Posterior cingulate gyrus (tissue), 11 donors: ENCODE measurements at places on chromosomes 16 and 17.
A peak's percentile ranks its signal among the peaks of the same experiment; 100 is the strongest.

DNA sequence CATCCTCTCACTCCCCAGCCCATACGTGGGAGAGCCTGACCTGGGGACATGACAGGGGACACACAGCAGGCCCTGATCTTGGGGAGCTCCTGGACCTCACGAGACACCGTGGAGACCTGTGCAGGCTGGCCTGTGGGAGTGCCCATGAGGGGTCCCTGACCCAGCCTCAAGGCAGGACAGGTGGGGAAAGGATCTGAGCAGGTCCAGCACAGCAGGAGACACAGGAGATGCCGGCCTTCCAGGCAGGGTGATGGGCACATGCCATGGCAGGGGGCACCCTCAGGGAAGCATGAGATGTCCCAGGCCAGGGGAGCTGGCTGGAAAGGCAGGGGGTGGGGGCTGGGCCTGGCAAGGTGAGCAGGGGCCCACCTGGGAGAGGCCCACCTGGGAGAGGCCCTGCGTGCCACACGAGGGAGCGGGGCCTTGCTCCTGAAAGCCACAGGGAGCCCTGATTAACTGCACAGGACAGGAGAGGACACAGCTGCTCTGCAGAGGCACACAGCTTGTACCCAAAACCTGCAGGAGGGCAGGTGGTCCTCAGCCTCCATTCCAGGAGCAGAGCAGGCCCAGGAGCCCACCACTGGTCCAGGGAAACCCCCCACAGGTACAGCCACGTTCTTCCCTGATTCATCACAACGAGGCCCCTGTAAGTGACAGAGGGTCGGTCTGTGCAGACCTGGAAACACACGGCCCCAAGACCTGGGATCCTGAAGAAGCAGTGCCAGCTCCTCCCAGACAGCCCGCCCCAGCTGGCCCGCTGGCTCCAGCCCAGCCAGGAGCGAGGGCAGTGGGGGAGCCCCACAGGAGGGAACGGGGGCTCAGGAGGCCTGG lies 26.6 kb upstream of the KRT17 start:
- DNase-seq = no peak

GRCh38 chr17:28726627-28727491 lies 826 bp upstream of the TLCD1 start:
- peak; percentile 98 for DNase-seq

DNA sequence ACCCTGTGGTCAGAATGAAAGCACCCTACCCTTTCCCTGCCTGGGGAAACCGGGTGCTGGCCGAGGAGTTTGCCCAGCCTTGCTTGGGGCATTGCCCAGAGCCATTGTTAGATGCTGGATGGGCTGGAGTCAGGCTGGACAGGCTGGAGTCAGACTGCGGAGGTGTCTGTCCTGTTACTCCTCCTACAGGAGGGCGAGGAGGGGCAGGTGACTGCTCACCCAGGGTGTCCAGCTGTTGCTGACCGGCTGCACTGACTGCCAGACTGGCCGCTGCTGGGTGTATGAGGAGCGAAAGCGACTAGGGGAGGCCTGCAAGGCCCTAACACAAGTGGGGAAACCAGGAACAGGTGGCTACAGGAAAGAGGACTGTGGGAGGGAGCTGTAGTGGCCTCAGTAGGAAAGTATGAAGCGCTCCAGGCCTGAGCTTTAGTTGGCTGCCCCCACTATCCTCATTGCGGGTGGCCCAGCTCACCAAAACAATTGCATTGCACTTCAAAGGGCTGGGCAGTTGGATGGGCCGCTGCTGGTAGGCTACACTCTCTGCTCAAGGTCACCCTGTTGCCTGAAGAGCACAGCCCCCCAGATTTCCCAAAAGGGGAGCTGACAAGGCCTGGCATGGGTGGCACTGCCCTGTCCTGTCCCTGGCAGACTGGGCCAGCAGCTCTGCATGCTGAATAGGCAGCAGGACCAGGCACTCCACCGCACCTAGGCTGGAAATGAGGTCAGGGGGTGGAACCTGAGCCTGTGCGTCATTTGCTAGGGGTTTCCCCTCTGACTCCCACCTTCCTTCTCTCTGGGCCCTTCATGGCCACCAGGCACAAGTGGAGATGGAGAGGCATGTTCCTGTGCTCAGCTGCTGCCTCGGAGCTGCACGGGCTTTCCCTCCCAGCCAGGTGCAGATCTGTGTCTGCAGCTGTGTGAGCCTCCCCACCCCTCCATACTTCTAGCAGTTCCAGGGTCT lies 18.4 kb downstream of the LDHD start:
- no peak for DNase-seq

DNA sequence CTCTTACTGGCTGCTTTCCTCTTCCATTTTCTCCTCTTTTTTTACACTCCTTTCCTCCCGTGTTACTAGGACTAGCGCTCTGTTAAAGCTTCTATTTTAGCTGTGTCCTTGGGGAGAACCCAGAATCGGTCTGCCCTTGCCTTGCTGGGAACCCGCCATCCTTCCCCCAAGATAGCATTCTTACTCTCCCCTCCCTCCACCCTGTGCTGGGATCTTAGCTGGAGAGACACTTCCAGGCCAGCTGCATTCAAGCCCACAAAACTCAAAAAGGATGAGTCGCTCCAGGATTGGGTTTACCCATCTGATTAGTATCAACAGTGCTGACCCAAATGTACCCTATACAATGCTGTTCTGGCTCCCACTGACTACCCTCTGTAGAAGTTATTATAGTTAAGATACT lies 200.5 kb upstream of the ASIC2 start:
- no peak for DNase-seq

- DNase-seq = peak; percentile 63
Observed at GRCh38 chr16:89815639-89816348, 653 bp downstream of the FANCA start.

DNA sequence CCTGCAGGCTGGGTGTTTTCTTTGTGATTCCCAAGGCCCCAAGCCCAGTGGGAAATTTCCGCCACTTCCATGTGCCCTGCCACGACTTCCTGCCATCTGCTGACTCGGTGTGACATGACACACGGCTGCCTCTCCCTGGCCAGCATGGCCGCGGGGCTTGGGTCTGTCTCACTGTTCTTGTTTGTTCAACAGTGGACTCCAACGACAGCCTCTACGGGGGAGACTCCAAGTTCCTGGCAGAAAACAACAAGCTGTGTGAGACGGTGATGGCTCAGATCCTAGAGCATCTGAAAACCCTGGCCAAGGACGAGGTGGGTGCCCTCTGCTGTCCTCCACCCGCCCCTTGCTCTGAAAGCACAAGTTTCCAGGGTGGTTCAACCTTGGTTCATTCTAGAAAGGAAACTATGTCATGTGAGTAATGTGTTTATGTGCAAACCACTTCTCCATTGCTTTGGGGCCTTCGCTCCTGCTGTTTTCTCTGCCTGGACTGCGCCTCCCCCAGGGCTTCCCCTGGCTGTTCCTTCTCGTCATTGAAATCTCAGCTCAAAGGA lies 26.8 kb downstream of the KNOP1 start:
- peak; percentile 94 for DNase-seq

- peak; percentile 76 for DNase-seq
Observed at GRCh38 chr16:4523686-4524085, 14.9 kb downstream of the CDIP1 start.

GRCh38 chr17:53088481-53088880 lies 734.2 kb upstream of the KIF2B start:
- no peak for DNase-seq

DNA sequence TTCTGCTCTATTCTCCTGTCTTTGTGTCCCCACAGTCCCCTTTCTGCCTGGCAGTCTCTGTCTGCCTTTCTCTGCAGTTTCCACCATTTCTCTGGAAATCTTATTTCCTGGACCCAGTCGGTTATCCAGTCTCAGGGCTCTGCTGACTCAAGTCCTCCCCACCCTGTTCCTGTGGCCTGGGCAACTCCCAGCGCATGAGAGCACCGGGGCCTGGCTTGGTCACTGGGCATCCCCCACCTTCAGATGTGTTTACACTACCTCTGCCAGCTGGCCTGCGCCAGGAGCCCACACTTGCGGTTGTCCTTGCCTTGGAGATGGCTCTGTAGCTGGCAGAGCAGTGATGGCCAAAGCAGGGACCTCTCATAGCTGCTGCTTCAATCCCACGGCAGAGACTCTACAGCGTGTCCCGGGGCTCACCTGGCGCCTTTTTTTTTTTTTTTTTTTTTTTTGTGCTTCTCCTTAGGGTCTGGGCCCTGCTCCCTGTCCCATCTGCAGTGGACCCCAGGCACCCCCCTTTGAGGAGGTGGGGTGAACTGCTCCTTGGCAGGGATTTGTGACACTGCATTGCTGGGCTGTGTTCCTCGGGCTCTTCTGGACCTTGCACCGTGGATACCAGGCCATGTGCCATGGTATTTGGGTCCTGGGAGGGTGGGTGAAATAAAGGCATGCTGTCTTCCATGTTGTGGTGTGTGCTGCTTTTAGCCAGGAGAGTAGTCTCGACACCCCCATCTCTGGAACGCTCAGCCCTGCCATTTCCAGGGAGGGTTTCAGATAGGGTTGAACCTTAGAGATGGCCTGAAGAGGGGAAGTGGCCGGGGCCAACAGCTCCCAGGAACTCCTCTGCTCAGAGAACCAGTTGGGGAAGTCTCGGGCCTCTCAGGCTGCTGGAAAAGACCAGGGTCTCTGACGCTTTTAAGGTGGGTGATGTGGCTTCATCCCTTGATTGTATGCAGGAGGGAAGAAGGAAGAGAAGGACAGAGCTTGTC lies 17.5 kb downstream of the GUCY2D start:
- no peak for DNase-seq

GRCh38 chr17:33459078-33459940 lies 166.2 kb upstream of the ASIC2 start:
- DNase-seq = no peak

- DNase-seq = no peak
Observed at GRCh38 chr17:47916489-47917208, 20.6 kb downstream of the SP2 start.

DNA sequence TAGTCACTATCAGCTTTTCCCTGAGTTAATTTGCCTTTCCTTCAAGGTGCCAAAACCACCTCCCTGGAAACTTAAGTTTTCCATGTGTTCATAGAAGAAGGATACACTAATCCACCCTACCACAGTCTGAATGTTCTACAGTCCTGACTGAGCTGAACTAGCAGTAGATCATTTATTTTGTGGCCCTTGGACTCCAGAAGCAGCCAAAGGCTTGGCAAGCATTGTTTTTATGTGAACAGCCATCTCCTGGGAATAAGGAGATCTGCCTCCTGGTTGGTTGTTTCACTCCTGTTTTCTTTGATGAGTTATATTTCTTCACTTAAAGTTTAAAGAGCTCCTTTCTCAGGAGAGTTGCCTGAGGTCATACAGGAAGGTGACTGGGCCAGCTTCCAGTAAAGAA lies 634.6 kb upstream of the SOX9 start:
- no peak for DNase-seq

- peak; percentile 58 for DNase-seq
Observed at GRCh38 chr17:1181753-1182137, 2.0 kb upstream of the ABR start.

- no peak for DNase-seq
Observed at GRCh38 chr16:59959311-59959710, 1225.2 kb upstream of the GOT2 start.

DNA sequence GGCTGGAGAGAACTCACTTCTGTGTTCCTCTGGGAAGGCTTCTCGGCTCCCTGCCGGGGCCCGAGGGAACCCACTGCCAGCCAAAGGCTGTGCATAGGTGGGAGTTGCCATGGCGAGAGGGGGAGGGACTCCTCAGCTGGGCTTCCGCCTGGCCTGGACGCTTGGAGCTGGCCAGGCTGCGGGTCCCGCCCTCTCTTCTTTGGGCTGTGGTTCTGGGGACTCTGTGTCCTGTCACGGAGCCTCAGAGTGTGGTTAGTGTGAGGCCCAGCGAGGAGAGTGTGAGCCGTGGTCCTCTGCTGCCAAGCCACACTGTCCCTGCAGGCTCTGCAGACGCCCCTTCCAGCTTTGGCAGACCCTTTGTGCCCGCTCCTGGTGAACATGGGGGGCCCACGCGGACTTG lies 123.1 kb downstream of the OR1D5 start:
- DNase-seq = peak; percentile 51

DNA sequence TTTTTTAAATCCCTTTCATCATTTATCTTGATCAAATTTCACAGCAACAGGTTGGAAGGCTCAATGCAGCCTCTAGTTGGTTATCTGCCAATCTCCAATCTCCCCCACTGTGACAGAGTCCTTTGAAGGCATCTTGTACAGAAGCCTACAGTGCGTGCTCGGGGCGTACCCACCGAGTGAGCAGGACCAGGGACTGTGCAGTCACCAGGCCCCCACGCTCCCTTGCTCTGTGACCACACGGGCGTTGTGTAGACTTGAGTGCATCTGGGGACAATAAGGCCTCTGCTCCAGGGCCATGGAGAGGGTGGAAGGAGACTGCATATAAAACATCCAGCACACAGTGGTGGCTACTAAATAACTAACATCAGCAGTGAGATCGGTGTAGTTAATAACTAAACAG lies 63.4 kb downstream of the GTF3C1 start:
- DNase-seq = no peak

- no peak for DNase-seq
Observed at GRCh38 chr17:7745748-7746470, 28.4 kb downstream of the DNAH2 start.

GRCh38 chr17:17385491-17385890 lies 82.3 kb downstream of the NT5M start:
- DNase-seq = peak; percentile 59

- no peak for DNase-seq
Observed at GRCh38 chr17:6669479-6670212, 18.1 kb downstream of the C17orf100 start.

GRCh38 chr16:84976644-84977400 lies 34.5 kb downstream of the ZDHHC7 start:
- DNase-seq = no peak

DNA sequence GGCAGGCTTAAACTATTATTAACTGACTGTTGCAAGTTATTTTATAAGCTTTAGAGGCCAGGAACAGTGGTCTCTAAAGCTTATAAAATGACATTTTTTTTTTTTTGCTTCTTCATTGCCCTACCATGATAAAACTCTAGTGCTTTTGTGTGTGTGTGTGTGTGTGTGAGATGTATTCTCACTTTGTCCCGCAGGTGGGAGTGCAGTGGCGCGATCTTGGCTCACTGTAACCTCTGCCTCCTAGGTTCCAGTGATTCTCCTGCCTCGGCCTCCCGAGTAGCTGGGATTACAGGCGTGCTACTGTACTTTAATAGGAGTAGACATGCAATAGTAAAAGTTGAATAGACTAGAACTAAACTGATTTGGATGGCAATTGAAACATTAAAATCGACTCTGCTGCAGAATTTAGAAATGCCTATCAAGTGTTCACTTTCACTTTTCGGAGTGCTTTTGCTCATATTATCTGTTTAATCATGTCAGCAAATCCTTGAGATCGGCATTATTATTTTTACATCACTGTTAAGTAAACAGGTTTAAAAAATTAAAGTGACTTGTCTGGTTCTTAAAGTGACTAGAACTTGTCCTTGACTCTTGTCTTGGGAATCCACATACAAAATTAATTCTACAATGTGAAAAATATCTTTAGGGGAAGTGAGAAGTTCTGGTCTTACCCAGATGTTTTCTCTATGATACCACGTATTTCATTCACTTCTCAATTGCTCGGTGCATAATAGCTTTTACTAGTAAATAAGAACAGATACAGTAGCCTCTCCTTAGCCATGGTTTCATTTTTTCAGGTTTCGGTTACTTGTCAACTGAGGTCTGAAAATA lies 8.4 kb upstream of the PCTP start:
- no peak for DNase-seq

GRCh38 chr17:62064029-62064790 lies 868 bp downstream of the MED13 start:
- no peak for DNase-seq
